Keratinocyte (primary cell): ENCODE measurements at places on chromosomes 7 and 10. TPM values are rescaled to one million over a fixed set of nuclear protein-coding genes. Genes with fewer than 3 reads are reported as not detected.
A peak's percentile ranks its signal among the peaks of the same experiment; 100 is the strongest.

Gene SLC26A3
- not detected in 3 replicates for polyA plus RNA-seq

DNA sequence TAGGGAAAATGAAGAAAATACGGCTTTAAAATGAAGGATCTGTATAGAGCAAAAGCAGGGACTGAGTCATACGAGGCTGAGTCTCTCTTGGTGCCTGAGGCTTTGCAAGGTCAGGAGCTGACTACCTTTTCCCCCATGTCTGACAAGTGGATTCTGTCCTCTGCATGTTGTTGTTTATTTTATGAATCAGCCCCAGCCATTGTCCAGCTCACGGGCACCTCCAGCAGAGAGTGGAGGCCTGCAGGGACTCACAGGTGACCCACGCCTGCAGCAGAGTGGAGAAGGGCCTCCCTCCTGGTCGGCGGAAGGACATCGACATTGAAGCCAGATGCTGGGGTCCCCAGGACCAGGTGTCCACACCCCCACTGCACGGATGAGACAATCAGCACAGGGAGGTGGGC is 233.9 kb downstream of the WDR37 start:
- peak; percentile 77 for DNase-seq

GRCh38 chr7:84904561-84904960 is 282.3 kb downstream of the SEMA3D start:
- DNase-seq: no peak

DNA sequence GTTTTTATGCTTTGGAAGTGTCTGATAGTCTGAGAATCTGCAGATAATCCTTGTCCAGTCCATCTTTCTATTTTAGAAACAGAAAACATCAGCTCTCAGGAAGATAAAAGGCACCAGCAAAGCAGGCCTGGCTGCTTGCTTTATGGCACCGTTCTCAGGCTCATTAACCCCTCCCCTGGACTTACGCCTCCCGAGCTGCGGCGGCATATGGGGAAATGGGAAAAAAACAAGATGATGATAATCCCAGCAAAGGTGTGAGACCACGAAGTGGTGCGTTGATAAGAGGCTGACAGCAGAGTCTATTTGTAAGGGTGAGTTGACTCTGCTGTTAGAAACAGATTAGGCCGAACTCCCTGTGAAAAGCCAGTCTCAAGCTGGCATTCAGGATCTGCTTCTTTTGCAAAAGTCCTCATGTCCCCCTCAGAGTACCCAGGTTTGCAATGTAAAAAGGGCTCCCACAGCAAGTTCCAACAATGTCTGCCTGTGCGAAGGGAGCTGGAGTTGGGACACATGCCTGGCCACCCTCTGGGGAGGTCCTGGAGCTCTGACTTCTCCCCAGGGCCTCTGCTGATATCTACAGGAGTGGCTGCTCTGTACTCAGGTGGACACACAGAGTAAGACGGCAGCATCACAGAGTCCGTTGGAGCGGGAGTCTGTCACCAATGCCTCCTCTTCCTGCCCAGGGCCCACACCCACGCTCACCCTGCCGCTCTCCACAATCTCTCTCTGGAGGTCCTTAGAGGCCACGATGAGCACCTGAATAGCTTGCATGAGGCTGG is 54.3 kb downstream of the SPDYE5 start:
- DNase-seq: no peak

DNA sequence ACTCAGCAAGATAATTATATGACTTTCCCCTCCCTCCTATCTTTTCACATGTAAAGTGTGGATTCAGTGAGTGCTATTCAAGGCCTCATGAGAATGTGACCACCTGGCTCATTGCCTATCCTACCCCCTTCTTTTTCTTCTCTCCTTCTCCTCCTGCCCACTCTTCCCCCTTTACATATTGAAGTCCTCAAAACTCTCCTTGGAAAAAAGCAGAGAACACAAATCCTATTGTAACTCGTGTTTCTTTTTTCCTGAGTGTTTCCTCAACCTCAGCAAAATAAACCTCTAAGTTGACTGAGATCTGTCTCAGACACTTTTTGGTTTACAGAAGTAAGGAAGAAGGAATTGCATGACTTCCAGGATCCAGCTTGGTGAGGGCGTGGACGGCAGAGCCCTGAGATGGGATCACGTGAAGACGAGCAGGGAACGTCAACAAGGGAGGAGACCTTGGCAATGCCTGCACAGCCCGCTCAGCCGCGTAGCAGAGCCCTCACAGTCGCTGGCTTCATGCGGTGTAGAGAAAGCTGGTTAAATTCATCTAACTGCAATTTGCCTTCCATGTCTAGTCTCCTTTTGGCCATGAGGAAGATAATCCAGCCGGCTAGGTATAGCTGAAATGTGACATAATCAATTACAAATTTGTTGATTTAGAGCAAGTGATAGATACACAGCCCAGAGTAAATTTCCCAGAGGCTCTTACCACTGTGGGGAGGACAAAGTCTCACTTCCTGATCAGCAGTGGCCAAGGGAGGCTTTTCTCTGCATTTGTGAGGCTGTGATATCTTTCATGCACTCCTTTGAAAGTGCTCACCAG is 75.7 kb downstream of the LYZL2 start:
- DNase-seq: no peak
